ENCODE measurements at places on chromosomes 2 and 18.

- no peak for DNase-seq
These were observed 119.7 kb upstream of the NFATC1 start for GRCh38 chr18:79275992-79276391.

DNA sequence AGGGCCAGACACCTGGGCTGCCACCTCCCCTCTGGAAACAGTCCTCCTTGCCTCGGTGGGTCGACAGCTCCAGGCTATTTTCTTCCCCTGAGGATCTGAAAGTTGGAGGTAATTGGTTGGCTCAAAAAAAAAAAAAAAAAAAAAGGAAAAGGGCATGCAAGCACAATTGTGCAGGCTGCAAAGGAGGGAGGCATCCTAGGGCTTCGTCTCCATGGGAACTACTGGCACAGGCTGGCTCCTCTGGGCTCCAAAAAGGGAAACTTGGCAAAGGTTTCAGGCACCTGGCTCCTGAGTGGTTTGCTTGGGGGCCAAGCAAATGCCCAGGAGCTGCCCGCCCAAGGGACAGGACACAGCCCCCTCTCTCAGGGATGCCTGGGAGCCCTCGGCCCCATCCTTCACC lies 1.1 kb upstream of the KCNIP3 start:
- no peak for DNase-seq

- DNase-seq, result peak; percentile 66
These were observed 5.3 kb downstream of the KLF11 start for GRCh38 chr2:10048501-10049171.

DNA sequence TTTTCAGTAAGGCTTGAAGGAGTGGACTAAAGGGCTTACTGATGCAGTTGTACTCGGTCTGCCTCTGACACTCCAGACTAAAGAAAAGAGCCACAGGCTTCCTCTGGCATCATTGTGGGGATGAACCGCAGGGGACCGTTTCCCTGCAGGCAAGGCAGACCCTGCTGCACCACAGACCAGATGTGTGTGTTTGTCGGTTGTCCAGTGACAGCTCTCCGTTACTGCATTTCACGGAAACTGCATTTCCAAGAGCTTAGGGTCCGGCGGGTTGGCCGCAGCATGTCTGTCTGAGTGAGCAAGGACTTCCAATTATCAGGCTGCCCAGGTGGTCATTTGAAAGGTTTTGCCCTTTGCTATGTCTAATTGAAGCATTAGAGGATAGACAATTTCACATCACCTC lies 98.1 kb downstream of the FAM210A start:
- DNase-seq, result no peak

DNA sequence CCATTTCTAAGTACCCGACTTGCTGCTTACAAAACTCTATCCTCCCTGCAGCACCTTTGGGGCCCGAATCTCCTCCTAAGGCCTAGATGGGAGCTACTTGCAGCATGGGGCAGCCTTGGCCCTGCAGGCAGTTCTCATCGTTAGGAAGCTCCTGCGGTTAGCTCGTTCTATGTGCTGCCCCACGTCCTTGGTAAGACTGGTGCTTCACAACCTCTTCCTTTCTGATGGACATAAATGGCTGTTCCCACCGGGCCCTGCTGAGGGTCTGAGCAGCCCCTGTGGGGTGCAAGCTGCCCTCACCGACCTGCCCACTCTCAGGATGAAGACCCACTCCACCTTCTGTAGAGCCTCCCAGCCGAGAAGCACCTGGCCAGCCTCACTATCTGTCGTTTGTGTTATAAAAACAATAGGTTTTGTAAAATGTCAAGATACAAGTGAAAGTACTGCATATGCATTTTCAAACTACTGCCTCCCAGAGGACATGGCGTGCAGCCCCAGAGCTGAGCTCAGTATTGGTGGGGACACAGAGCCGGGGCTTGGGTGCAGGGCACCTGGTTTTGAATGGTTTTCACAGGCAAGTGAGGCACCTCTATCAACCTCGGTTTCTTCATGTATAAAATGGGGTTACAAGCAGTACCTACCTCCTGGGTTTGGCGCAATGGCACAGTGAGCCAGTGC lies 19.4 kb downstream of the OTOF start:
- DNase-seq, result no peak

DNA sequence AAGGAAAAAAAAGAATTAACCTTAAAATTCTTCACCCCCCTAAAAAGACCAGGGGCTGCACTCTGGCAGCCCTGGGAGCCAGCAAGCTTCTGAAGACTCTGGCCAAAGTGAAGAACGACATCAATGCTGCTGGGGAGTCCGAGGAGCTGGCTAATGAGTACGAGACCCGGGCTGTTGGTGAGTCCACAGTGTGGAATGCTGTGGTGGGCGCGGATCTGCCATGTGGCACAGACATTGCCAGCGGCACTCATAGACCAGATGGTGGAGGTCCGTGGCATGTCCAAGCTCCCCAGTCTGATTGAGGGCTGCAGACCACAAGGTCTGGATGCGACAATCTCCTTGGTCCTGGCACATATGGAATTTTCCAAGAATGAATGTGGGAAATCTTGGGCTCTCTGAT lies 47.4 kb downstream of the TRPM8 start:
- DNase-seq, result no peak

- no peak for DNase-seq
These were observed 35.1 kb downstream of the GALM start for GRCh38 chr2:38700881-38701458.

GRCh38 chr2:230861552-230862255 lies 3.0 kb upstream of the ITM2C start:
- DNase-seq, result no peak

DNA sequence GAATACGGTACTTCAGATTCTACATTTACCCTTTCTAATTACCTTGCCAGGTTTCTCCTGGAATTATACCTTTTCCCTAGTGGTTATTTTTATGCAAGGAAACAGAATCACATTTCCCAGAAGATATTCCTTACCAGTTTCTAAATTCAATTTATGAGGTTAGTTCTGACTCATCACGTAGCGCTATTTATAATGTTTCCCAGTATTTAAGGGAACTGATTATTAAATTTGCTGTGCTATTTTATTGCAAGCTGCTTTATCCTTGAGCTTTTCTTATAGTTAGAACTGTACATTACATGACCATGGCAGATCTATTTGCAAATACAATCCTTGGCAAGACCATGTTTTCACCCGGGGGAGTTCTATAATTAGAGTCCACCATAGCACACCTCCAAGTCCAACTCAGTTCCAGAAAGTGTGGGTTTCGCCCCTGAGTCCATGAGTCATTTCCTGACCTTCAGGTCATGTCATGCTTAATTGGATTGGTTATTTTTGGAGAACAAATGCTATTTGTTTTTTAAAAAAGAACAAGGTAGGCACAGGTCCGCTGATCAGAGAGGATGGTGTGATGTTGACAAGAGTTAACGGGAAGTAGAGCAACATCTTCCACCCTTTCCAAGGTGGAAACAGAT lies 126.6 kb downstream of the ZNF532 start:
- DNase-seq, result no peak

DNA sequence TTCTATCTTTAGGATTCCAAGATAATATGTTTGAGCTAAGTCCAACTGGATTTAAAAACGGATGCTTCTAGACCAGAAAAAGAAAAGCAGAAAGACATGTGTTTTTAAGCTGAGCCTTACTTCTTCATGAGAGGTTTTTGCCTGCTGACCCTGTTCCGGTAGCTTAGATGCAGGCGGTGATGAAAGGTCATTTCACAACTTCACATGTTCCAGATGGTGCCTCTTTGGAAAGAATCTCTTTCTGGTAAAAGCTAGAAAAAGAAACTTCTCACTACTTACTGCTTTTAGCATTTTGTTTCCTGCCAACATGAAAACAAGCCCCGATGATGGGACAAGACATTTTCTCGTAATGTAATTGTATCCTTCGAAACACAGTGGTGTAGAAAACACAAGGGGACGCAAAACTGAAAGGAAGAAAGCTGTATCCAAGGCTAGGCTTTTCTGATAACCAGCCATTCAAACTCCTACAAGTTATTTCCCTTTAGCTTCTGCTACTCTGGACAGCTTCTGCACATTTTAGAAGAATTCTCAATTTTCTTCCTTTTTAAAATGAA lies 407.3 kb upstream of the LYPD1 start:
- peak; percentile 46 for DNase-seq

DNA sequence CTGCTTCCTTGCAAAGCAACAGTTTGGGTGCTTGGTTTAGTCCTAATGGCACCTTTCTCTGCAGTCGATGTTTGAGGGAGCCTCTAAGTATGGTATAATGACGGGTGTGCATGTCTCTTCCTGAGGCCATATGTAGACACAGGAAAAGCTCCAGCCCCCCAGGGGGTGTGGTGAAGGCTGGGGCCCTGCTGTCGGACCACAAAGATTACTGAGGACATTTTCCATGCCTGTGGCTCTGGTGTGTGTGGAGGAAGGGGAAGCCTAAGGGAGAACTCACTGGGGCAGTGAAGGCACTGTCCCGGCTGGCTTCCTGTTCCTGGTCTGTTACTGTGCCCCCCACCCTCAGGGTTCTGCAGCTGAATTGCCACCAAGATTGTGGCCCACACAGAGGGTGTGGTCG lies 187.1 kb downstream of the FHOD3 start:
- DNase-seq, result no peak

DNA sequence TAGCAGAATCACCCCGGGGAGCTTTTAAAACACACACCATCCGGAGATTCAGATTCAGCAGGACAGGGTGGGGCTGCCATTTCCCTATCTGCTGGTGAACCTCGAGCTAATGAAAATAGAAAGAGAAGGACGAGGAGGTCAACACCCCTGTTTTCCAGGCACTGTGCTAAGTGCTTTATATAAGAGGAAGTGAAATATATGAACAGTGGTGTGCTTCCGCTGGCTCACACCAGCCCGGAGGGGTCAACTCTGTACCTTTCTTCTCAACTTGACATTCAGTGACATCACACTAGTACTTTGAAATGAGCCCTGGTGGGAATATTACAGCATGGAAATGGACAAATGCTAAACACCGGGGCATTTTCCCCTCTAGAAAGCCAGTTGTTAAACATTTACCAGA lies 108.3 kb upstream of the LTBP1 start:
- DNase-seq, result no peak

GRCh38 chr2:149167941-149168340 lies 129.4 kb downstream of the LYPD6B start:
- DNase-seq, result no peak

DNA sequence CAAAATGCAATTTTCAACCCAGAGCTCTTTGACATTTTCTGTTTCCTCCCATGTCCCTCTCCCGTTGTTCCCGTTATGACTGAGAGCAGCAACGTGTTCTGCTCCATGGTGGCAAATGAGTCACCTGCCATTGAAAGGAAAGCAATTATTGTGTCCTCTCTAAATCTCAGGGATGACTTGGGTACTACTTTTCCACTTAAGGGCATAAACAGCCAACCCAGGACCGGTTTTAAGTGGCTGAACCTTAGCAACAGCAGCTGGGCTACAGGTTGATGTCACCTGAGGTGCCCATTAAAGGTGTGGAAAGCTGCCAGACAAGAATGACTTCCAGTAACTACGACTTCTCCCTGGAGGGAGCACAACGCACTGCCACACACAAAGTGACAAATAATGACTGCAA lies 236.8 kb downstream of the NCKAP5 start:
- no peak for DNase-seq

GRCh38 chr2:201432038-201432620 lies 19.1 kb downstream of the TRAK2 start:
- peak; percentile 11 for DNase-seq

GRCh38 chr2:235513984-235514626 lies 20.3 kb downstream of the AGAP1 start:
- DNase-seq, result no peak

GRCh38 chr18:54416436-54416835 lies 58.7 kb downstream of the C18orf54 start:
- no peak for DNase-seq

- DNase-seq, result no peak
These were observed 101.5 kb upstream of the CCDC195 start for GRCh38 chr2:224817676-224818075.

- DNase-seq, result no peak
These were observed 103.2 kb downstream of the TCF4 start for GRCh38 chr18:55484773-55485172.

- DNase-seq, result no peak
These were observed 26.8 kb downstream of the RHBDD1 start for GRCh38 chr2:226862623-226863022.

GRCh38 chr18:35661483-35662146 lies 80.1 kb downstream of the GALNT1 start:
- DNase-seq, result no peak

DNA sequence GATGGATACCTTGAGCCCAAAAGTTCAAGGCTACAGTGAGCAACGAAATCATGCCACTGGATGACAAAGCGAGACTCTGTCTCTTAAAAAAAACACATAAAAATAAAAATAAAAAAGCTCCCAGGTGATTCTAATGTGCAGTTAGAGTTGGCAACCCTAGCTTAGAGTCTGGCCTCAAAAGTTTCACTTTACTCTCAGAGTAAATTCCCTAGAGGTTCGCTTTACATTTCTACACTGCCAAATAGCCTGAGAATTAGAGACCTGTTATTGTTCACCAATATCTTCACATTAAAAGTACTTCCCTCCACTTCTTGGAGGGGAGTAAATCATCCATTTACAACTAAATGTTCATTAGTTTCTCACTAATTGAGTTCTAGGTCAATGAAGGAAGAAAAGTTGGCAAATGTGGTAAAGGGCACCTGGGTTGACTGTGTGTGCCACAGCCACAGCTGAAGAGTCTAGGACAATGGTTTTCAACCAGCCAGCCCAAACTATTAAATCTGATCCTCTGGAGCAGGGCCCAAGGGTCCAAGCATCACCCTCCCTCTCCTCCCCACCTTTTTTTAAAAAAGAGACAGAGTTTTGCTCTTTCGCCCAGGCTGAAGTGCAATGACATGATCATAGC lies 15.2 kb upstream of the TMEM37 start:
- DNase-seq, result no peak

DNA sequence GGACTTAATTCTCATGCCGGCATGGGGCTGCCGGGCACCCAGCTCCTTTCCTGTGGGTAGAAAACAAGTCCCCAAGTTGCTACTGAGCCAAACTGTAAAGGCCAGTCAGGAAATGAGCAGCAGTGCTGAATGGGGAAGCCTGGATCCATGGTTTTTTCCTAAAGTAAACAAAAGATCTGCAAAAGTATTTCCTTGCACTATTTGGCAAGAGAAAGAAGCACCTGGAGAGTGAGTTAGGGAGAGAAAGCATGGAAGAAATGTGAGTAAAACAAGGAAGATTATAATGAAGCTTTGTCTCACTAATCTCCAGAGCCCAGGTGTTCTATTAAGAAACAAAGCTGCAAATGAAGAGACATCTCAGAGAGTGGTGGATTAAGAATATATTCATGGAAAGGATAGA lies 117.6 kb downstream of the METTL8 start:
- peak; percentile 41 for DNase-seq
